ENCODE measurements at places on chromosomes 7 and 10.

DNA sequence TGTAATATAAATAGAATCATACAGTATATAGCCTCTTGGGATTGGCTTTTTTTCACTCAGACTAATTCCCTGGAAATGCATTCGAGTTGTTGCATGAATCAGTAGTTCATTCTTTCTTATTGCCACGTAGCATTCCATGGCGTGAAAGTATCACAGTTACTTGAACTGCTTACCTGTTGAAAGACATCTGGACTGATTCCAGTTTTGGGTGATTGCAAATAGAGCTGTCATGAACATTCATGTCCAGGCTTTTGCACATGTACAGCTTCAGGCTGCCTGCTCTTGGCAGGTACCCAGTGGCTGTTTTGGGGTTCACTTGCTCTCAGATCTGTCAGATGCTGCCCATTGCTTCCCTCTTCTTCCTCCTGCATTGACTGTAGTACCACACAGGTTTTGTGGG is 54.9 kb downstream of the LRGUK start:
- no peak for DNase-seq

GRCh38 chr10:119407254-119407777 is 135.2 kb downstream of the RGS10 start:
- DNase-seq = no peak

GRCh38 chr10:99172950-99173349 is 62.7 kb downstream of the HPSE2 start:
- DNase-seq = no peak

DNA sequence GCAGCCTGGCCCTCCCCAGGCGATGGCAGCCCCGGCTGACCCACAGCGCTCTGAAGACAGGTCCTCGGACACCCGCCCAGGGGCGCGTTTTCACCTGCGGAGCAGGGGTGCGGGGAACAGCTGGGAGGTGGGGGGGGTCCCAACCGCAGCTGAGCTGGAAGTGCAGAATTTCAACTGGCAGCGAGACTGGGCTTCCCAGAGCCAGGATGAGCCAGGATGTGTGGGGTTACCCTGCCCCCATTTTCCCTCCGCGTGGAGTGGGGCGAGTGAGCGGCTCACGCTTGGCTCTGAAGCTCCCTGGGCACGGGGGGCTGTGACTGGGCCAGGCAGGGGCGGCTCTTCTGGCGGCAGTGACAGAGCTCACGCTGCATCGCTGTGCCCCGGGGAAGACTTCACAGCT is 70.2 kb downstream of the DNAJB6 start:
- DNase-seq = no peak

DNA sequence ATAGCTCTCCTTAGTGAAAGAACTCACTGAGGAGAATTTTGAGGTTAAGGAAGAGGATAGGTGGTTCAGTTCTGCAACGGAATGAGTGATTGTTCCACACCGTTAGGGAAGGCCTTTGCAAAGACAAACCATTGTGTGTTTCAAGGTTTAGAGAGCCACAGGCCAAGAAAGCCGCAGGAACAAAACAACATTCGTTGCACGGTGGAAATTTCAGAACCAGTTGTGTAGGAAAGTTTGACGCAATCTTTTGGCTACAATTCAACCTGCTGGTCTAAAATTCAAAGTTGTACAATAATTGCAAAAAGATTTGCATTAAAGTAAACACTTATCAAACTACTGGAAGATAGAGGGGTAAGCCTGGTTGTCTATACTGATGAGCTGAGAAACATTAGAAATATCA is 91.4 kb downstream of the FAM107B start:
- DNase-seq = no peak

DNA sequence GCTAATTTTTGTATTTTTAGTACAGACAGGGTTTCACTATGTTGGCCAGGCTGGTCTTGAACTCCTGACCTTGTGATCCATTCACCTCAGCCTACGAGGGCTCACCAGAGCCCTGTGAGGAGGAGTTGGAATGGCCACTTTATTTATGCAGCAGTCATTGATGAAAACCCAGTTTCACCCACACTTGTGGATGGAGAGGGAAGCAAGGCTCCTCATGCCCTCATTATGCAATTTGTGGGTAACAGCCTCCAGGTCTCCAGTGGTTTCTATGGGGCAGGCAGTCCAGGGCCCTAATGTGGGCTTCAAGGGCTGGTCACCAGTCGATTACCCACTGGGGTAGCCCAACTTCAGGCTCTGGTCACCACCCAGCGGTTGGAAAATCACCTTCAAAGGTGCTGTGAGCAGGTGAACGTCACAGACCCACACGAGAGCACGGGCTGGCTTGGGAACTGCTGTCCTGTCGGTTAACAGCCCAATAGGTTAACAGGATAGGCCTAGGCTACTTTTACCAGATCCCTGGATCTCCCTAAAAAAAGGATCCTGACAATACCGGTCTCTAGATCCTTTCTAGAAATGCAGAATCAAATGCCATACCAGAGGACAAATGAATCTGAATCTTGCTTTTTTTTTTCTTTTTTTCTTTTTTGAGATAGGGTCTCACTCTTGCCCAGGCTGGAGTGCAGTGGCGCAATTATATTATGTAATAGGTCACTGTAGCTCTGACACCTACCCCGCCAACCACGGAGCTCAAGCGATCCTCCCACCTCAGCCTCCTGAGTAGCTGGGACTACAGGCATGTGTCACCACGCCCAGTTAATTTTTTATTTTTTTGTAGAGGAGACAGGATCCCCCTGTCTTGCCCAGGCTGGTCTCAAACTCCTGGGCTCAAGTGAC is 97.8 kb downstream of the SLC37A3 start:
- DNase-seq = no peak

DNA sequence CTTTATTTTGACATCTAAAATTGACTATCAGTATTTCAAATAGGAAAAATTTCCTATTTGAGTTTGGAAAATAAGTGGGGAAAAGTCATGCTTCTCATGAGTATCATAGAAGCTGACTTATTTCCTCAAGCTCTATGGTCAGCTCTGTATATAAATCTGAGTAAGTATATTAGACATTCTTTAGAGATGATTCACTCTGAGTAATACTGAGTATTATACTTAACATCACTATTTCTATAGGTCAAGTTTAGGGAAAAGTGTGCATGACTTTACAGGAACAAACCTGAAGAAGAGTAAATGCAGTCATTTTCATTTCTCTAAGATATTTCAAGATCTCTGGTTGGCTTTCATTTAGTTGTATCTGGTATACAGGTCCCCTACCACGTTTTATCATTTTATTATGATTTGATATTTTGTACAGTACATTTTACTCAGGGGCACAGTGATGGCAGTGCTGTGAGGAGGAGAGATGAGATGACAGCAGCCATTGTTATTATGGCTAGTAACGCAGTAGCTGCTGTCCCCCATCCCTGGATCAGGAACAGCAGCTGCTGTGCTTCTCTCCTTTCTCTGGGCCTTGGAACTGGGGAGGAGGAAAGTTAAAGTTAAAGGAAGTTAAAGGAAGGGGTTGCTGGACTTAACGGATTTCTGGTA is 15.2 kb downstream of the SND1 start:
- no peak for DNase-seq

GRCh38 chr10:61063034-61063433 is 119.0 kb upstream of the RHOBTB1 start:
- no peak for DNase-seq

DNA sequence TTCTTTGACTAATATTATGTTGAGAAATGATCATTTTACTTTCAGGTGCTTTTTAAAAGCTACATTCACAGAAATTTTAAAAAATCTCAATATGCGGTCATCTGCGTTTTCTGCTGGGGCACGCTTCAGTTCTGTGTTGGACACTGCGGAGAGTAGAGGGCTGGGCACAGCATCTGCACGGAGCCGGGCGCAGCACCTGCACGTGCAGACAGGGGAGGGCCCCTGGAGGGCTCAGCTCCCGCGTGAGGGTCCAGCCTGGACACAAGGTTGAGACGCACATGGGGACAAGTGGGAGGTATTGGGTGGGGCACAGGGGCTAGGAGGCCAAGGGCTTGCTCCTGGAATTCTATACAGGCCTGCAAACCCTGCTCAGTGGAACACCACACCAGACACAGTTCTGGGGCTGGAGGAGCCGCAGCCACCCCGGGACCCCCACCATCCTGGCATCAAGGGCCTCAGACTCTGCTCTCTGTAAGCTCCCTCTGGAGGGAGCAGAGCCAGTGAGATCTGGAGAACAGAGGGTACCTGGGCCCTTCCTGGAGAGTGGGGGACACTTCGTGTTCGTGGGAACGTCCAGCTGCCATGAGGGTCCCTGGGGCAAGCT is 20.4 kb upstream of the FAM20C start:
- DNase-seq = no peak

DNA sequence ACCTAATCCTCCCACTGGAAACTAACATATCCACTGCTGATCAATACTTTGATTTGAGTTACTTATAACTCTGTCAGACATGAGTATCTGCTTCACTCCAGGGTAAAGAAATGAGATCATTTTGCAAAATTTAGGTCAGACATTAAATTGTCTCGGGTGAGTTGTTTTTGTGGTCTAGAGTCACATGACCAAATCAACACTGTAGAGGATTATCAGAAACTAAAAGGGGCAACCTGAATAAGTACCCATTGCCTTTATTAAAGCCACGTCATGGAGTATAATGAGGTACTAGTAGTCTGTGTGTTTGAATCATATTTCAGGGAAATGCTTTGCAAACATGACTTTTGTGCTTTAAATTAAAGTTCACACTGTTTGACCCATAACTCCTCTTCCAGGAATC is 107.7 kb upstream of the ADO start:
- no peak for DNase-seq

DNA sequence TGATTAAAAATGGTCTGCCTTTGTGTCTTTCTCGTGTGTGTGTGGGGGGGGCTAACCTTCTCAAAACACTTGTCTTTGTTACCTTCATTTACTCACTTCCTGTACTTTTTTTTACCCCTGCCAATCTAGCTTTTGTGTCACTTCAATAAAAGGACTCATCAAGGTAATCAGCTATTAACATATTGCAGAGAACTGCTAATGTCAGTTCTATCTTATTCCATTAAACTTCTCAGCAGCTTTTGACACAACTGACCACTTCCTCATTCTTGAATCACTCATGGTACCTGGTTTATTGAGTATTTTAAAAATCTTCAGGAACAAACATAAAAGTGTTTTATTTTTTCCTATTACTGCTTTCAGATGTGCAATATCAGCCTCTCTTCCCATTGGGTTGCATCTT is 59.8 kb downstream of the SLC25A40 start:
- DNase-seq = no peak

DNA sequence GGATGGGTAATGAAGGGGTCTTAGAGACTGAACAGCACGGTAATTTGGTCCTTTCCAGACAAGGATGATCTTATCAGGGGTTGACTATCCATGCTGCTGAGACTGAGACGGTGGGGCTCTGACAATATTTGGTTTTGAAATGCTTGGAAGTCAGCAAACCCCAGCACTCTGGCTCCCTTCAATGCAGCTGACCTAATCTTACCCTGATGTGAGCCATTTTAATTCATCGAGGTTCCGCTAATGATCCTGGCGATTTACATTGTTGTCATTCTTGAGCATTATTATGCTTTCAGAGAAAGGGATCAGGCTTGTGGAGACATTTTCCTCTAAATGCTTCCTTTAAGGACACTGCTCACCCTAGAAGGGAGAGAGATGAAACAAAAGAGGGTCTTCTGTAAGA is 114.6 kb upstream of the BMPER start:
- DNase-seq = no peak

DNA sequence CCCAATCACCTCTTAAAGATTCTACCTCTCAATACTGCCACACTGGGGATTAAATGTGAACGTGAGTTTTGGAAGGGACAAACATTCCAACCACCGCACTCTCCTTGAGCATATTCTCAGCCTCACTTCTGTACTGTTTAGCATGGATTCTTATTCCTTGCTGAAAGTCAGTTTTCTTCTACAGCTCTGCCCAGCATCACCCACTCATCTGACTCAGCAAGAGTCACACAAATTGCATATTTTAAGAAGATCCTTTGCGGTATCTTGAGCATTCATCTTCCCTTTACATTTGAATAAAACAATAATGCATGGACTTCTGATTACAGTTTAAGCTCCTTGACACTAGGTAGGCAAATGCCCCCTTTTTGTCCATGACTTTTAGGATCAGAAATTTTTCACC is 251.6 kb upstream of the MKLN1 start:
- DNase-seq = no peak

DNA sequence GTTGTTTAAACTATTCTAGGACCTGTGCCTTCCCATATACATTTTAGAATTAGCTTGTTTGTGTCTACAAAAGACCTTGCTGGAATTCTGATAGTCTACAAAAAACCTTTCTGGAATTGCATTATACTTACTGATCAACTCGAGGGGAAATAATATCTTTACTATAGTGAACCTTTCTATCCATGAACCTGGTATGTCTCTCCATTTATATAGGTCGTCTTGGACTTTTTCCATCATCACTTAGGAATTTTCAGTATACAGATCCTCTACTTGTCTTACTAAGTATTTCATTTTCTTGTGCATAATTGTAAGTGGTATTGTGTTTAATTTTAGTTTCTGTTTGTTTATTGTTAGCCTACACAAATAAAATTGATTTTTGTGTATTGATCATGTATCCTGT is 101.1 kb downstream of the WDFY4 start:
- DNase-seq = no peak

- DNase-seq = no peak
These were observed 71.5 kb upstream of the ADO start for GRCh38 chr10:62732841-62733653.

- DNase-seq = no peak
These were observed 39.0 kb downstream of the STK17A start for GRCh38 chr7:43621729-43622448.

DNA sequence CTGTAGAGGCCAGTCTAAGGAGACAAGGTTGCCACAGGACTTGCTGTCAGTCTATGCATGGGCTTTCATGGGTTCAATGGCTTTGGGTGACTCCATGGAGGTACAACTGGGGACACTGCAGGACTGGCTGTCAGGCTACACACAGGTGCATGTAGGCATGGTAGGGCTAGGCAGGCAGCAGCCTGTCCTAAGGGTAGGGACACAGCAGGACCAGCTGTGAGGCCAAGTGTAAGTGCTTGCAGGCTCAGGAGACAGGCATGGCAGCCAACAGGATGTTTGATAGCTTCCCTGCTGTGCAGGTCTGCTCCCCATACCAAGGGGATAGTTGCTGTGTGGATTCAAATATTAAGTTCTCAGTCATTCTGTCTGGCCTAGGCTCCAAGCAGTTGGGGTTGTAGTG is 181.0 kb upstream of the NPY start:
- no peak for DNase-seq

GRCh38 chr10:114556236-114557122 is 101.6 kb downstream of the ABLIM1 start:
- no peak for DNase-seq

Measured in left colon (tissue), 2 donors.